ENCODE measurements at places on chromosomes 5 and 9.
A peak's percentile ranks its signal among the peaks of the same experiment; 100 is the strongest.

DNA sequence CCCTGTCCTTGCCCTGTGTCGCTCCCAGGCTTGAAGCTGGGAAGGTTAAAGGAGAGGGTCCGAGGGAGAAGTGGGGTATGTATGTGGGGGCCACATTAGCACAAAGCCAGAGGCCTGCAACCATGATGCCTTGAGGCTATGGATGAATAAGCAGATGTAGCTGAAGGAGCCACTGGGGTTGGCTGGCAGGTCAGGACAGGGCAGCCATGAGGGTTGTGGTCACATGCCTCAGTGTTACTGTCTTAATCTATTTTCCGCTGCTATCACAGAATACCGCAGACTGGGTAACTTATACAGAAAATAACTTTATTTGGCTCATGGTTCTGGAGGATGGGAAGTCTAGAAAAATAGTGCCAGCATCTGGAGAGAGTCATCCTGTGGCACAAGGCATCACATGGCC lies 9.2 kb upstream of the GRHPR start:
- DNase-seq = no peak

DNA sequence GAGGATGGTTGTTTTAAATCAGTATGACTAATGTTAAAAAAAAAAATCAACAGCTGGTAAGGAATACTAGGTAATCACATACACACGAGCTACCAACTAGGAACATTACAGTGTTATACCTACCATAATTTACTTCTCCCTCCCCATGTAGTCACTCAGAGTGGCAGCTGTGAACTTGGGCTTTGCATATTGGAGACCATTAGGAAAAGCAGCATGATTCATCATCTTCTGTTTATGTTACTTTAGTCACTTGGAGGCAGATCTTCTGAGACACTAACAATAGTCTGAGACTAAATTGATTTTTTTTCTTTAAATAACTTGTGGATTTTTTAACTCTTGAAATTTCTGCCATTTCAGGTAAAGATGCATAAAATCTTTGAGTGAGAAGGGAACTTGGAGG lies 141.5 kb upstream of the NR4A3 start:
- no peak for DNase-seq

GRCh38 chr5:173329491-173330337 lies 1.5 kb upstream of the STC2 start:
- DNase-seq = no peak

- DNase-seq = no peak
Measured at GRCh38 chr9:83599071-83599470, 23.9 kb upstream of the IDNK start.

GRCh38 chr5:124231802-124232201 lies 514.6 kb downstream of the ZNF608 start:
- DNase-seq = no peak

DNA sequence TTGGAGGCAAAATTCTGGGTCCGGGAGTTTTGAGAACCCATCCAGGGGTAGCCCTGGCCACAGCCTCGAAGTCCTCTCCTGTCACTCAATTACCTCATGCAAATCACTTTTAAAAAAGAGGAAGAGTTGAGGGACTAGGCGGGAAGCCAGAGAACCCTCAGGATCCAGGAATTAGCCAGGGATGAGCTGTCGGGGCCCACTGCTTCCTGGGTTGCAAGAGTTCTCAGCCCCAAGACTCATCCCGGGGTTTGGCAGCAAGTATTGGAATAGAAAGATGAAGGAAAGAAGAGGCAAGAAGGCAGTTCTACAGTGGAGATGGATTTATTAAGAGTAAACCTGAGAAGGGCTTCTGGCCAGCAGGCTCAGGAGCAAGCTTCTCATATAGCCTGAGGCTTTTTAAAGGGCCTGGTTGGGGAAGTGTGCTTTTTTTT lies 25.6 kb downstream of the C9orf50 start:
- peak; percentile 23 for DNase-seq

DNA sequence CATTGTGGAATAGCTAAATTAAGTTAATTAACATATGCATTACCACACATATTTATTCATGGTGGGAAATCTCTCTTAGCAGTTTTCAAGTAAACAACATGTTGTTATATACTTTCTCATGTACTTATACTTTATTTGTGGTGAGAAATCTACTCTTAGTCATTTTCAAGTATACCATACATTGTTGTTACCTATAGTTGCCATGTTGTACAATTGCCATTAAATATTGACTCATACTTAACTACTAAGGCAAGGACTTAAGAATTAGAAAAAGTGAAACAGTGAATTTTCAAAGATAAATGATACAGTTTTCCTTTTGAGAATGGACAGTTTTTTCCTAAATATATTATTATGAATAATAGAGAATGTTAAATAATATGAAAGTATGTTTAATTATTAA lies 27.7 kb downstream of the UGCG start:
- no peak for DNase-seq

DNA sequence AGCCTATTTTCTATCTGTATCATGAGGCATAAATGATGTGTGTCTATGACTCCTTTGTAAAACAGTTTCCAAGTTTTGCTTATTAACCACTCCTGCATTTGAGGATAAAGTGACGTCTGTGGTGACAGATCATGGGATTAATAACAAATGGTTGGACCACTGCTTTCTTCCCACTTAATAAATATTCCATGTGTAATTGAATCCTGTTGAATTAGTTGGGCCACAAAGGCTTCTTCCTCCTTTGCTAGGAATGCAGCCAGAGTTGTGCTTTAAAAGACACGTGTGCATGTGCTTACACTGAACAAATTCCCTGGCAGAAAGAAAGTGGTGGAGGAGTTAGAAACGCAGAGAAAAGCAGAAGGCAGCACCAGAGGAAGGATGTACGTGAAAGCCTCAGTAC lies 150.2 kb downstream of the ACTBL2 start:
- DNase-seq = no peak

DNA sequence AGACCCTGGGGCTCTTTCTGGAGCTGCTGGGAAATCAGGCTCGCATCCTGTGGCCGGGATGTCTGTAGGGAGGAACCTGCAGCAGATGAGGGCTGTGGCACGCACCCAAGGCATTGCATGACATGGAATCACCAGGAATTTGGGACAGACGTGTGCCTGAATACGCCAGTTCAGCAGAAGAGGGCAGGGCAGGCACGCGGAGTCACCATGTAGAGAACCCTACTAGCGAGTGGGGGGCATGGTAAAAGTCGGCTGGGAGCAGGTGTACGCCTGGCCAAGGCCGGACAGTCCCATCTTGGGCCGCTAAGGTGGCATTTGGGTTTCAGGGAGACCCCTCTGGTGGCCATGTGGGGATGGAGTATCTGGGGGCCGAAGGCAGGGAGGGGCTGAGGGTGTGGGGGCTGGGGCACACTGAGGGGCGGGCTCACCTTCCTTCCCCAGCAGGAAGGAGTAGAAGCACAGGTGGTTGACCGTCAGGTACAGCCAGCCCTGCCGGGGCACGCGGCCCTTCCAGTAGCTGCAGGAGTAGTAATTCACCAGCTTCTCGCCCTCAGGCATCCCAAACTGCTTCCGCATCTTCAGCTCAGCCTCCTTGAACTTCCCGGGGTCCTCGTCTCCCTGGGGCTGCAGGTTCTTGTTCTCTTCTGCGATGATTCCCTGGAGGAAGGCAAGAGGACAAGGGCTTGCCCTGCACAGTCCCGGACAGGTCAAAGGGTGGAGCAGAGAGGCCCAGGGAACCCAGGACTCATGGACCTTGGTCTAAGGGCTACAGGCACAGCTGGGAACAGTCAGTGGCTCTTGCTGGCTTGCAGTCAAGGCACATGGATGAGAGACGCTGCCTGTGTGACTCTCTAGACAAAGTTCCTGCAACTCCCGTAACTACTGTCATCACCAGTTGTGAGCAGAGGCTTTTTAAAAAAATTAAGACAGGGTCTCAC lies 13.5 kb downstream of the TBC1D9B start:
- DNase-seq = no peak

- no peak for DNase-seq
Measured at GRCh38 chr9:70297141-70297540, 38.4 kb downstream of the SMC5 start.

- no peak for DNase-seq
Measured at GRCh38 chr9:109992293-109992692, 212.3 kb downstream of the PALM2AKAP2 start.

DNA sequence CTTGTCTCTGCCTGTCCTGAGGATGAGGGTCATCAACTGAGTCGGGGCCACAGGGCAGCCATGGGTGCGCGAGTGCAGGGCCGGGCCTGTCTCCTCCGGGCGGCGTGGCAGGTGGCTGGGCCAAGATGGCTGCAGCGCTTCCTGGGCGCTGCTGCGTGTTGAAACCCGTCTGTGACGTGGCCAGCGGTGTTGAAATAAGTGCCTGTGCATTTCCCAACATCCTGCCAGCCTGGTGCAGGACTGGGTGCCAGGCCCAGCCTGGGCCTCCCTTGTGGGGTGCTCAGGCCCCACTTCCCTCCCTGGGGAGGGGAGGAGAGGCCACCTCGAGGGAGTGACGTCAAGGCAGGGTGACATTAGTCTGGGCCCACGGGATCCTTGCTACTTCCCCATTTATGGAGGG lies 45.5 kb downstream of the RXRA start:
- DNase-seq = no peak

DNA sequence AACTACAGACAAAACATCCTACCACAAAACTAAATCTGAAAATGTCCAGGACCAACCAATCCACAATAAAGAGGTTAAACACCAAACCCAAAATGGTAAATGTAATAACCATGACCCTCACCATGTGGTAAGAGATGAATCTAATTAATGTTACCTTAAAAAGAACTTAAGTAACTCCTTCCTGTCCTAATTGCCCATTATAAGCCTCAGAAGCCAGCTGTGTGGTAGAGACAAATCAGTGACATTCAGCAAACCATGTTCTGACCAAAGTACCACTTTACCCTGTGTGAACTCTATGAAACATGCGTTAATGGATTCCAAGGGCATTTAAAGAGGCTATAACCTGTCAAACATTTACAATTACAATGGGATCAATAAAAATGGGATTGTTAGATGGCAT lies 25.0 kb downstream of the LPAR1 start:
- no peak for DNase-seq

GRCh38 chr9:95363051-95363841 lies 45.7 kb upstream of the FANCC start:
- no peak for DNase-seq

- peak; percentile 82 for DNase-seq
Measured at GRCh38 chr5:160959804-160960203, 107.8 kb upstream of the ATP10B start.

DNA sequence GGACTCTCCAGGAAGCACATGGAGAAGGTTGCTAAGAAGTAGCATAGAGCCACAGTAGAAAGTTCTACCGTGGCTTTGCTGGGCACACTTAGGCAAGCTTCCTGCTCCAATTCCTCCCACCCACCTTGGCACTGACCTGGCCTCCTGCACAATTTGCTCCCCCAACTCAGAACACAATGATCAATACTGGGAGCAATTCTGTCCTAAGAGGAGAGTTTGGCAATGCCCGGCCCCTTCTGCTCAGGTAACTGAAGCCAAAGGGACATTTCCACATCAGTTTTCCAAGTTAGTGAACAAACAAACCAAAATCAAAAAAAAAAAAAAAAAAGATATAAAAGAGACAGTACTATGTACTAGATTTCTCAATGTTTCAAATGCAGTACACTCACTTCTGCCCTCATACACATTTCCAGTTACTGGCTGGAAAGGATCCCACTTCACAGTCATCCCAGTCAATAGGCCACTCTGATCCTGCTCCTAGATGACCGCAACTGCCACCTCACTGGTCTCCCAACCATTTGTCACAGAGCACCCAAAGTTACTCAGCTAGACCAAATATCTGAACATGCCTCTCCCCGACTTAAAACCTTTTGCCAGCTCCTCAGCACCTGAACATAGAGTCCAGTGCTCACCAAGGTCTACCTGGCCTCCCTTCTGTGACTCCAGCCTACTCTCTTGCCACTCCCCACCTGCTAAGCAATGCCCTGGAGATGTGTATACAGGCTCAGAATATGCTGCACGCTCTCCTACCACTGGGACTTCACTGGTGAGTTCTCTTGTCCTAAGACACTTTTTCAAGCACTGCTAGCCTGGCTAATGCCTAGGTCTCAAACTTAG lies 21.3 kb downstream of the ABCA1 start:
- no peak for DNase-seq

DNA sequence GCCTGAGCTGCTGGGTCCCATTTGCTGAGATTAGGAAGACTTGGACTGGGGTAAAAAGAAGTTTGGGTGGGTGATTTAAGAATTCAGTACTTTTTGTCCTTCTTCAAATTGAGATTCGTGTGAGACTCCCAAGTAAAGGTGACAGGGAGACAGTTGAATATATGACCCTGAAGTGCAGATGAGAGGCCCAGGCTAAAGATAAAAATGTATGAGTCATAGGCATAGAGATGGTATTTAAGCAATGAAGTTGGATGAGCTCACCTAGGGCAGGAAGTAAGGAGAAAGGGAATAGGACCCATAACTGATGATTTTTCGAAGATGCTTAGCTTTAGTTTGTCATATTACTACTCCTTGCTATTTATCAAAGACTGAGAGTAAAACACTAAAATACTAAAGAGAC lies 255.9 kb upstream of the ADRA1B start:
- DNase-seq = no peak

- DNase-seq = no peak
Measured at GRCh38 chr5:22644859-22645258, 208.3 kb downstream of the CDH12 start.

DNA sequence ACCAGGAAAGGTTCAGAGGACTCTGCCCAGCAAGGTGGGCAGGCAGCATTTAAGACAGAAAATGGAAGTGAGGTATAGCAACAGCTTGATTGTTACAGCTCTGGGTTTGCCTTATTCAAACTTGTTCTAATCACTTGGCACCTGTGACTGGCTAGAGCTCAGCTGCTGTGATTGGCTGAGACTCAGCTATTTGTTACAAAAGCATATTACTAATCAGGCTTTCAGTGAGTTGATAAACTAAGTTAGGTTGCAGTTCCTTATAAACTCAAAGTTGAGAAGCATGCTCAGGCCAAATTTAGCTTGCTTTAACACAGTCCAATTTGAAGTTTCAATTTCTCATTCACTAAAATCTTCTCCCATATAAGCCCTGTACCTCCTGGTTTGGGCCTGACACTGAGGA lies 56.3 kb downstream of the GDA start:
- peak; percentile 58 for DNase-seq

DNA sequence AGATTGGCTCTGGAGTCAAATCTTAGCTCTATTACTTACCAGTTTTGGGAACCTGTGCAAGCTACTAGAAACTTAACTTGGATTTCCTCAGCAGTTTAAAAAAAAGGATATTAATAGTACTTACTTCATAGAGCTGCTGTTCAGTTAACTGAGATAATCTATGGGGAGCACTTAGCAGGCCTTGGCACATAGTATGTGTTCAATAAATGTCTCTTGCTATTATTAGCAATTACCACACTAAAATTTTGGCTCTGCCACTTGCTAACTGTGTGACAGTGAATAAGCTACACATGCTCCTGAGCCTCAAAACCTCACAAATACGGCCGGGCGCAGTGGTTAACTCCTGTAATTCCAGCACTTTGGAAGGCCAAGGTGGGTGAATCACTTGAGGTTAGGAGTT lies 55.9 kb downstream of the CDK5RAP2 start:
- DNase-seq = no peak

GRCh38 chr9:69857131-69857530 lies 36.5 kb downstream of the CFAP95 start:
- no peak for DNase-seq

Measured in MM.1S (cell line).